ENCODE measurements at places on chromosomes 3 and 15. TPM values are rescaled to one million over a fixed set of nuclear protein-coding genes. Genes with fewer than 3 reads are reported as not detected.

DNA sequence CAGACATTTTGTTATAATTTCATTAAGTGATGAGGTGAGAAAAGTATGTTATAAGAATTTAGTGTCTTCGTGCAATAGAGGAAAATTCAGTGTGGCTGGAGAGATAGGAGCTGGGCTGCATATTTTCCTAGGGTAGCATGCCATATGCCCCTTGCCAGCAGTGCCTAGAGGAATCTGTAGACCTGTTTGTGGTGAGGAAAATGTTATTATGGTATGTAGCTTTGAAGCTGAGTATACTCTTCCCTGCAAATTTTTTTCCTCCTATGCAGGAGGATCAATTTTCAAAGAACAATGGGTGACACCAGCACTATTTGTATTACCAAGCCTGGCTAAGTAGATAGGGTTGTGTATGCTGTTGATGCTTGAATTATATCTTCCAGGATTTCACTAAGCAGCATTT lies 200.6 kb downstream of the EDEM1 start:
- no peak for DNase-seq
- no peaks in the 10 kb centered on the region for H3K27me3 ChIP-seq
- no peak overlapping the region for H3K27ac ChIP-seq
- H3K36me3 ChIP-seq = no peaks in the 10 kb centered on the region

GRCh38 chr3:128222796-128223385 lies 69.6 kb downstream of the EEFSEC start:
- no peaks in the 10 kb centered on the region for H3K36me3 ChIP-seq
- H3K4me3 ChIP-seq = no peak overlapping the region
- H3K4me1 ChIP-seq = peaks cover 12% of the 10 kb centered on the region
- DNase-seq = no peak
- H3K27me3 ChIP-seq = no peaks in the 10 kb centered on the region

DNA sequence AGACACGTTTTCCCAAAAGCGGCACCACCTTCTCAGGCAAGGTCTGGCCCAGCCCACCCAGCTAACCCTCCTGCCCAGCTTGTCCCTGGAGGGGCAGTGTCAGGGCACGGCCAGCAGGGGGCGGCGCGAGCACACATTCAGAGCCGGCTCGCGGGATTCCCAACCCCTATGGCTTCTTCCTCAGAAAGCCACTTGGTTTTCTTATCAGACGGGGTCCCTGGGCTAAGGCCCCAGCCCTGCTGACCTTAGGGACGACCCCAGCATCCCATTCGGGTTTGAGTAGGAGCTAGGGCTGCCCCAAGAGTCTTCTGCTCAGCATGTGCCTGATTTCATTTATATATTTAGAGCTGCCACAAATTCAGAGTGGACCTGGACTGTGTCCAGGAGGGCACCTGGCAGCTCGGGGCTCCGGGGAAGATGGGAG lies 14.5 kb downstream of the RLBP1 start:
- H3K4me1 ChIP-seq = no peaks in the 10 kb centered on the region
- DNase-seq = peak; percentile 85

- H3K36me3 ChIP-seq = no peaks in the 10 kb centered on the region
- no peak overlapping the region for H3K27ac ChIP-seq
- DNase-seq = no peak
- H3K27me3 ChIP-seq = peaks cover 18% of the 10 kb centered on the region
- no peak overlapping the region for H3K4me3 ChIP-seq
- H3K4me1 ChIP-seq = no peaks in the 10 kb centered on the region
Measured at GRCh38 chr15:44670087-44670950, 6.9 kb upstream of the SPG11 start.

DNA sequence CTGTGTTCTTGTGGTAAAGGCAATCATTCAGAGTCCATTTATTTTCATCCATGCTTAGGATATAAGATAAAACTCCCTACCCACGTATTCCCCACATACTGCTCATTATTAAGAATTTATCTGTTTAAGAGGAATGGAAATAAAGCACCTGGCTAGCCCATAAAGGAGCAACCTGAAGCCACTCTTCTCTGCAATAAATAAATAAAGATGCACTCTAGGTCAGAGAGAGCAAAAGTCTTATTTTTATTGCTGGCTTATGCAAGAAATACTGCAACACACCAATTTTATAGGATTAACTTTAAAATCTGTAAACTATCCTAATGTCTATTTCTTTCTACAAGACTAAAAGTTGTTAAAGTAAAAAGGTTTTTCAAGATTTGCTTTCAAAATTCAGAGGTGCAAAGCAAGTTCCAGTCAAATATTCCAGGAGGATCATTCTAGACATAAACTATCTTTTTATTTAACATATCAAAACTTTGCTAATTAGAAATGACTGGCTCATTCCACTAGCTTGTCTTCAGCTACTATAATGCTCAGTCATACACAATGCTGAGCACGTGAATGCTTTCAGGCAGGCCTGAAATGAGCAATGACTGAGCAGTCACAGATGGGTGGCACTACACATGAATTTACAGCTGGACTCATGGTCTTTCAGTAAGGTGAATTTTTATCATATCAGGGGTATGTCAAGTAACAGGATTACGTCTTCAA lies 7.1 kb downstream of the TJP1 start:
- no peaks in the 10 kb centered on the region for H3K4me1 ChIP-seq
- H3K4me3 ChIP-seq = no peak overlapping the region
- no peaks in the 10 kb centered on the region for H3K36me3 ChIP-seq

- no peak for DNase-seq
- no peak overlapping the region for H3K4me3 ChIP-seq
Measured at GRCh38 chr3:123805504-123805903, 78.6 kb downstream of the MYLK start.

GRCh38 chr15:62115847-62116246 lies 49.1 kb downstream of the C2CD4A start:
- H3K27ac ChIP-seq = no peak overlapping the region
- H3K4me1 ChIP-seq = 0 out of 2 replicates have a peak, but pooled peaks cover 3% of the 10 kb centered on the region
- no peak for DNase-seq
- H3K27me3 ChIP-seq = no peaks in the 10 kb centered on the region
- H3K36me3 ChIP-seq = no peaks in the 10 kb centered on the region
- H3K4me3 ChIP-seq = no peak overlapping the region

GRCh38 chr3:138578141-138578540 lies 15.9 kb downstream of the CEP70 start:
- DNase-seq = no peak
- no peak overlapping the region for H3K4me3 ChIP-seq
- H3K27ac ChIP-seq = no peak overlapping the region

GRCh38 chr3:81274671-81275070 lies 486.8 kb downstream of the GBE1 start:
- no peaks in the 10 kb centered on the region for H3K27me3 ChIP-seq
- no peak for DNase-seq
- no peaks in the 10 kb centered on the region for H3K4me1 ChIP-seq
- H3K4me3 ChIP-seq = no peak overlapping the region
- no peaks in the 10 kb centered on the region for H3K36me3 ChIP-seq
- H3K27ac ChIP-seq = no peak overlapping the region

The PPP1R14D gene
- not detected for total RNA-seq

The PTX3 gene
- not detected for total RNA-seq

The TRIM59 gene
- total RNA-seq = 39.9 TPM

The SPSB4 gene
- 106 TPM for total RNA-seq

The HMG20A gene
- 42.8 TPM for total RNA-seq

The ATP8B4 gene
- 14.4 TPM for total RNA-seq

The TOP2B gene
- 231 TPM for total RNA-seq

The FOXL2 gene
- 0.42 TPM for total RNA-seq
